ENCODE measurements at places on chromosomes 1 and 21.

DNA sequence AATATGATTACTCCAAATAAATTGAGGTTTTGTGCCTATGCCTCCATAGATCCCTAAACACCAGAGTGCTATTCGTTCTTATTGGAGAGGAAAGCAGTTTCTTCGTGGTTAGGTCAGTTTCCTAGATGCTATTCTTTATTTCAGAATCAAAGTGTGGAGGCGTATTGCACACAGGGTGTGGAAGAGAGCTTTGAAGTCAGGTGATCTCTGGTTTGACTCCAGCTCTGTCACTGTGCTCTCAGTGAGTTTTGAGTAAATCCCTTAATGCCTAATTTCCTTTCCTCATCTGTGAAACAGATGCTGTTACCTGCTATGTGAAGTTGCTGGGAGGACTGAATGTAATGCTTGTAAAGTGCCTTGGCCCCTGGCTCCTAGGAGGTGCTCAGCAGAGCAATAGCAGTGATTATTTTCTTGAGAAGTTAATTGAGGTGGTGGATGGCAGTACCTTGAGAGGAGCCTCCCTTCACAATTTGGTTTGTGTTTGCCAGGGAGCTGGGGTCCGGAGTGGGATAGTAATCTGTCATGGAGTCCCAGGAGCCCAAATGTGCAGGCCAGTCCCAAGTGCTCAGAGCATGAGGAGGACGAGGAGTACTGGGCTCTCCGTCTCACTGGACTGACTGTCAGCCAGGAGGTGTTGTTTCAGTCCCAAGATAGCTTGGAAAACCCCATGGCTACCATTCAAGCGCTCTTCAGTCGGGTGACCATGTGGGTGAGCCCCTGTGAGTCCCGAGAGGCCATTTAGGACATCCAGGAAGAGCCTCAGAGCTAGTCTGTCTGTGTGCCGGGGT lies 14.9 kb downstream of the NTPCR start:
- DNase-seq: no peak

DNA sequence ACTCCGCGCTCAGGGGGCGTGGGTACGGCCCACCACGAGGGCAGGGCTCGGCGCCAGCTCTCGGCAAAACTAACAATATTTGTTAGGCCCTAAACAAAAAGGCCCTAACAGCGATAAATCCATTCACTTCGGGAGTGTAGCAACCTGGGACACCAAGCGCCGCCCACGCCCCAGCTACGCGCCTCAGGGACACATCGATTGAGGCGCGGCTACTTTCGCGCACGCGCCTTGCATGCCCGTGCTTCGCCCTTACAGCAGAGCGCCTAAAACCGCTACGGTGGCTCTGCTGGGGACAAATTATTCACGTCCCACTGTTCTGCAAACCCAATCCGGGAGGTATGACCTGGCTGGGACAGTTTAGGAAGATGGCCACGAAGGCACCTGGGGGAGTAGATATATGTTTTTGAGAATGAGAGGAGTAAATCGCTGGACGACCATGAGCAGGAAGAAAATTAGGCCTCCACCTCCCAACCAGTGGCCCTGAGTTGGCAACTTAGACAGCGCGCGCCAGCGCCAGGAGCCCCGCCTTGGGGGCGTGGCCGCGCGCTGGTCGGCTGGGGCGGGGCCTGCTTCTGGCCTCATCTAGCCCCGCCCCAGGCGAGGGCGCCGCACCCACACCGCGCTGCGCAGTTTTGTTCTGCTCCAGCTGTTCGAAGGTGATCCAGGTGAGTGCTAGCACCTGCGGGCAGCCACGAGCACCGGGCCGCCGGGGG lies at the start of gene MGST3:
MGST3 (plus strand) TSS at position 606 of the 713 bp plus-strand sequence. CDS start 18,614 bp downstream, outside the sequence.
- peak; percentile 95 for DNase-seq

GRCh38 chr1:3998086-3998485 lies 98.0 kb upstream of the C1orf174 start:
- DNase-seq: no peak

GRCh38 chr1:111739925-111740765 lies 950 bp upstream of the INKA2 start:
- DNase-seq: no peak

GRCh38 chr1:166869318-166870099 lies 6.6 kb downstream of the TADA1 start:
- DNase-seq: no peak

- no peak for DNase-seq
Measured at GRCh38 chr21:15472108-15473040, 257.4 kb upstream of the USP25 start.

- DNase-seq: no peak
Measured at GRCh38 chr1:31781138-31781755, 17.1 kb upstream of the ADGRB2 start.

DNA sequence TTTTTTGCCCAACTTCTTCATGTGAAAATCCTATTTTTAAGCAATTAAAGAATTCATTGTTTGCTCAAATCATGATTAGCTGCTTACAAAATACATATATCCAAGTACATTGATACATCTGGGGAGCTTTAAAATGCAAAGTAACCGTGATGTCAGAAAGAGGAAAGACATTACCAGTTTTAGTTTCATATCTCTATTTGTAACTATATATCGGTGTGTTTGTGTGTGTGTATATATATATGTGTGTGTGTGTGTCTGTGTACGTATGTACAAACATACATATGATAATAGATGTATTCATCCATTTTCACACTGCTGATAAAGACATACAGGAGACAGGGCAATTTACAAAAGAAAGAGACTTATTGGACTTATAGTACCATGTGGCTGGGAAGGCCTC lies 310.1 kb downstream of the DPYD start:
- no peak for DNase-seq

DNA sequence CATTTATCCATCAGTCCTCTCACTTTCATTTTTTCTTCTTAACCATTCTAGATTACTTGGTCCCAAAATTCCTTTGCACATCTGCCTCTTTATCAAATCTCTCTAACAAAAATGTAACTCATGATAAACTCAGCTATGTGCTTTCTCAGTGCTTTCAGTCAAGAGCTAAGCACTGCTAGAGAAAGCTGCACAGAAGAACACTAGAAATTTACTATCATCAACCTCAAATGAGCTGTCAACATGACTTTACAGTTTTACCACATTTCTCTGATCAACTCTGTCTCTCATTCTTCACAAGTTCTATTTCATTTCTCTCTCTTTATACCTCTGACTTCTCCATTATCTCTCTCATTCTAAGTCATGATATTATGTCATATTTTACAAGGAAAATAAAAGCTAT lies 54.2 kb upstream of the PRKACB start:
- no peak for DNase-seq

DNA sequence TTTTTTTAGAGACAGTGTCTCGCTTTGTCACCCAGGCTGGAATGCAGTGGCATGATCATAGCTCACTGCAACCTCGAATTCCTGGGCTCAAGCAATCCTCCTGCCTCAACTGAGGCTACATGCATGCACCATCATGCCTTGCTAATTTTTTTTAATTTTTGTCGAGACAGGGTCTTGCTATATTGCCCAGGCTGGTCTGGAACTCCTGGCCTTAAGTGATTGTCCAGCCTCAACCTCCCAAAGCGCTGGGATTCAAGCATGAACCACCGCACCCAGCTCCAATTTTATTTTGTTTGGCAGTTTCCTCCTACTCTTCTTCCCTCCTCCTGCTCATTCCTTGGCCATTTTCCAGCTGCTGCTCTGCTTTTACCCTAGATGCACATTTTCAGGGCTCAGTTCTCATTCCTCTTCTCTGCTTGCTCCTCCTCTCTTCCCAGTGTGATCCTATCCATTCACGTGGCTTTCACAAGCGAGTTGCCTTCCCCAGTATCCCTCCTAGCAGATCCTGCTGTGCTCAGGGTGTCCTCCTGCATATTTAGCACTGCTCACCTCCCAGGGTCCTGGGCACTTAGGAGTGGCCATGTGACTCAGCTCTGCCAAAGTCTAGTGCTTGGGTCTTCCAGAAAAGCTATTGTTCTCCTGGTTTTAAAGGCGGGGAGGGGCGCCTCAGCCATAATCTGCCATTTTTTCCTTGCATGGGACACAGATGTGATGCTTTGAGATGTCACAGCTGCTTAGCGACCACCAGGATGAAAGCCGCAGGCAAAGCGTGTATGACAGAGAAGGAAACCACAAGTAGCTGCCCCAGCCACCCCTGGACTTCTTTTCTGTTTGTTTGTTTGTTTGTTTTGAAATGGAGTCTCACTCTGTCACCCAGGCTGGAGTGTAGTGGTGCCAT lies 33.7 kb downstream of the PSEN2 start:
- no peak for DNase-seq

- DNase-seq: no peak
Measured at GRCh38 chr1:167173516-167174184, 47.0 kb upstream of the POU2F1 start.

DNA sequence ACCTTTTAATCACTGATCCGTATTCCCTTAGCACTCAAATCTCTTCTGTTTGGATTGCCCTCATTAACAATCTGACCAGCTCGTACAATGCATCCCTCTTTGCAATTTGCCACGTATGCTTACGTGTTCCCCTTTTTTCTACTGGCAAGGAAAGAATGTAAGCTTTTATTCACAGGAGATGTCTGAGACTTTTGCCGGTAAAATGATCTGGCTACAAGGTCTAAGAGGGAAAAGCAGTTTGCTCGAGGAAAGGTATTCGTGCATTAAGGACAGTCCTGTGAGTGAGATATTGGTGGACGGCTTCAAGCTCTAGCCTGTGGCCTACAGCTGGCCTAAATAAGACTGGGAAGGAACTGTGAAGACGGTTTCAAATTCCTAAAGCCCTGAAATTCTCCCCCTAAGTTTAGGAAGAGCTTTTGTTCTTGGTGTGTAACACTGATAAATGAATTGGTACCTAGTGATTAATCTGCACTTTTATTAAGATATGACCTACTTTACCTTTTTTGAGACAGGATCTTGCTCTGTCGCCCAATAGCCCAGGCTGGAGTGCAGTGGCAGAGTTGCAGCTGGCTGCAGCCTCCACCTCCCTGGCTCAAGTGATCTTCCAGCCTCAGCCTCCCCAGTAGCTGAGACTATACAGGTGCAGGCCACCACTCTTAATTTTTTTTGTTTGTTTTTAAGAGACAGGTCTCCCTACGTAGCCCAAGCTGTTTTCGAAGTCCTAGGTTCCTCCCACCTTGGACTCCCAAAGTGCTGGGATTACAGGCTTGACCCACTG lies 895 bp upstream of the UBR4 start:
- no peak for DNase-seq

DNA sequence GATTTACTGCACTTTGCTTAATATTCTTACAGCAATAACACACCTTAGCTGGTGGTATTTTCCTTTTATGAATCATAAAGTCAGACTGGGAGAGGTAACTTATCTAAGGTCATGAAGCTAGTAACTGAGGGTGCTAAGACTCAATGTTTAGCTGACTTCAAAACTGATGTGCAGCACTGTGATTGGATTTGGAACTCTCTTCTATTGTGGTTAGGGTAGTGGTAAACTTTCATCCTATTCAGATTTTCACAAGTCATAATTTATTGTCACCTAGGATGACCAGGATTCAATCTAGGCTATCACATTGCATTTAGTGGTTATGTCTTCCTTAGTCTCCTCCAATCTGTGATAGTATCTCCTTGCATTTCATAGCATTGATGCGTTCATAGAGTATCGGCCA lies 18.9 kb downstream of the EPB41 start:
- peak; percentile 14 for DNase-seq

GRCh38 chr1:72567521-72567920 lies 285.2 kb upstream of the NEGR1 start:
- DNase-seq: no peak

DNA sequence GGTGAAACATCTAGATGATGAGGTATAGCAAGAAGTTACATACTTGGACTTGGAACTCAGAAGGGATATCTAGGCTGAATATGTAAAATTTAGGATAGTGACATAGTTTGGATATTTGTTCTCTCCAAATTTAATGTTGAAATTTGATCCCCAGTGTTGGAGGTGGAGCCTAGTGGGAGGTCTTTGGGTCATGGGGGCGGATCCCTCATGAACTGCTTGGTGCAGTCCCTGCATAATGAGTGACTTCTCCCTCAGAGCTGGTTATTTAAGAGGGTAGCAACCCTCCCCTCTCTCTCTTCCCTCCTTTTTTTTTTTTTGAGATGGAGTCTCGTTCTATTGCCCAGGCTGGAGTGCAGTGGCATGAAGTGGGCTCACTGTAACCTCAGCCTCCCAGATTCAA lies 15.5 kb downstream of the ST3GAL3 start:
- DNase-seq: no peak

GRCh38 chr1:87159378-87159915 lies 169.2 kb upstream of the LMO4 start:
- DNase-seq: no peak

DNA sequence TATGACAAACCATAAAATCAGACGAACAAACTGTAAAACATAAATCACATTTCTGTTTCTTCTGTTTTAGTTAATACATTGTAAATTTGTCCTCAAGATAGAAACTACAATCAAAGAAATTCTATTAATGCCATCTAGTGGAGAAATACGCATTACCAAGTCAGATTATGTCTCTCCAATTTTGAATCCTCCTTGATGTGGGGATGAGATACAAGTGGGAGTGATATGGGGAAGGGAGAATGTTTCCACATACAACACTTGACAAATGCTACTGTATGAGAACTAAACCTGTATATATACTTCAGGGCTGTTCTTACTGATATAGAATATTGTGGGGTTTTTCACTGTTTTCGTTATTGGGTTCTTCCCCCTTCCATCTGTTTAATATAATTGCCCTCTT lies 2.6 kb downstream of the HFM1 start:
- no peak for DNase-seq

DNA sequence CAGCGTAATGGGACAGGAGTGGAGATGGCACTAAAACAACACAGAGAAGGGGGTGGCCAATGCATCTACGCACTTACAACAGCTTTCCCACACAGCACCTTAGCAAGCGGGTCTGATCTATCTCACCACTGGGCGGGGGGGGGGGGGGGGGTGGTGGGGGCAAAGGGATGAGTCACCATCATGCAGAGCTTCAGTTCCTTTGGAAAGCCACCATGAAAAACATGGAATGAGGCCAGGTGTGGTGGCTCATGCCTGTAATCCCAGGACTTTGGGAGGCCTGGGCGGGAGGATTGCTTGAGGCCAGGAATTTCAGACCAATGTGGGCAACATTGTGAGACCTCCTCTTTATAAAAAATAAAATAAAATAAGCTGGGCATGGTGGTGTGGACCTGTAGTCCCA lies 47.2 kb downstream of the KLHDC7A start:
- no peak for DNase-seq

DNA sequence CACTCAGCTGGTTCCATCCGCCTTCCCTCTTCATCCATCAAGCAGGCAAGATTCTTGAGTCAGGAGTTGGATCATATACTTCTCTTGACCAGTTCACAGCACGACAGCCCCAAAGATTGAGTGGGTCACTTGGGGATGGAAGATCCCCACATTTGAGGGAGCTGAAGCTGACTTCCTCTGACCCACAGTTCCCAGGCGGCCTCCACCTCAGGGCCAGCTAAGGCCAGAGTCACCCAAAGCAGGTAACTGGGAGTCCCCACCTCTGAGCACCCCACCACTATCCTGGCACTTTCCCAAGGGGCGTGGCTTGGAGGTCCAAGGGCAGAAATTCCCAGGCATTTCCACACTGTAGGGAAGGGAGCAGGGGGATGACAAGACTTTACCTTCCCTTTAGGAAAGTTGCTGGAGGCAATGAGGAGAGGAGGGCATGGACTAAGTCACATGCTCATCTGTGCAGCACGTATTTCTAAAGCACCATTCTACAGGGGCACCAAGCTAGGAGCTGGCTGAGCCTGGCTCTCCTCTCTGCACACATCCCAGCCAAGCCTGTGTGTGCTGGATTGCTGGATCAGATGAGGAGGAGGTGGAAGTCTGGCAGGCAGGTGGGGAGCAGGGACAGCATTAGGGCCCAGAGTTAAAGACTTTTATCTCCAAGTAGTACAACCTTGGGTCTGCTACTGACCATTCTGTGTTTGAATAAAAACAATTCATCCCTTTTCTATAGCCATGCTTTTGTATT lies 1.3 kb upstream of the RD3 start:
- DNase-seq: no peak
